GOT3 (cell line): ENCODE measurements at places on chromosomes 1 and 21.

GRCh38 chr1:200896531-200897196 is 2.0 kb downstream of the INAVA start:
- DNase-seq, result no peak

DNA sequence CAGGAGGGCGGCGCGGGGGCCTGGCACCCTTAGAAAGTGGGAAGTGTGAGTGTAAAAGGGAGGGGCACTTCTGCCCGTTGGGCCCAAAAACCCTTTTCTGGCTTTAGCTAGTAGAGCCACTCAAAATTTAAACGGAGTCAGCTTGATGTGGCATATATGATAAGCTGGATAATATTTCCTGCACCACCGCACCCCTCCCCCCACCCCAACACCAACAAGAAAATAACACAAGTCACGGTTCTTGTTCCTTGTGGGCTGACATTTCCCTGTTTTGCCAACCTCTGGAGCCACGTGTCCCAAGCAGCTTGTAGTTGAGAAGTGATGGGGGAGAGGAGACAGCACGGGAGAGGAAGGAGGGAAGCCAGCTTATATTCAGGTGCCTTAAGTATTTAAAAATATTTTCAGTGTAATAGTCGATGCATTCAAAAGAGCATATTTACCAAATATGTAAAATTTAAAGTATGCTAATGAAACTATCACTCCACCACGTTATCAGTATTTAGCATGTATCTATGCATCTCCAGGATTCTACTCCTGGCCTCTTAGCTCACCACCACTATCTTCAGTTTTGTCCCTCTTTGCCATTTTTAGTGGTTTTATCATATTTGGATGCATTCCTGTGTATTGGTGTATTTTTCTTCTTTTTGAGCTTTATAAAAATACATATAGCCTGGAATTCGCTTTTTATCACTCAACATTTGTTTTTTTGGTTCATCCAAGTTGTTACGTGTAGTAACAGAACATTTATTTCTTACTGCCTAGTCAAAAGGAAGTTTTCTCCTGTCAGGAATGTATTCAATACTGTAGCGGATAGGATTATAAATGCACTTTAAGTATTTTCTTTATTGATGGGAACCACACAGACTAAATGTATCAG is 773 bp upstream of the DDX59 start:
- no peak for DNase-seq

GRCh38 chr1:5222626-5223025 is 568.2 kb downstream of the AJAP1 start:
- DNase-seq, result no peak

GRCh38 chr1:239456788-239457187 is 70.4 kb downstream of the CHRM3 start:
- no peak for DNase-seq
